Erythroblast (primary cell): ENCODE measurements at places on chromosomes 16 and 17.

- DNase-seq: no peak
Measured at GRCh38 chr17:76026714-76027158, 370 bp downstream of the EVPL start.

- DNase-seq: no peak
Measured at GRCh38 chr16:12470311-12471229, 333.1 kb downstream of the CPPED1 start.

GRCh38 chr17:17500999-17501605, 4.9 kb upstream of the RASD1 start:
- DNase-seq: peak; percentile 44

DNA sequence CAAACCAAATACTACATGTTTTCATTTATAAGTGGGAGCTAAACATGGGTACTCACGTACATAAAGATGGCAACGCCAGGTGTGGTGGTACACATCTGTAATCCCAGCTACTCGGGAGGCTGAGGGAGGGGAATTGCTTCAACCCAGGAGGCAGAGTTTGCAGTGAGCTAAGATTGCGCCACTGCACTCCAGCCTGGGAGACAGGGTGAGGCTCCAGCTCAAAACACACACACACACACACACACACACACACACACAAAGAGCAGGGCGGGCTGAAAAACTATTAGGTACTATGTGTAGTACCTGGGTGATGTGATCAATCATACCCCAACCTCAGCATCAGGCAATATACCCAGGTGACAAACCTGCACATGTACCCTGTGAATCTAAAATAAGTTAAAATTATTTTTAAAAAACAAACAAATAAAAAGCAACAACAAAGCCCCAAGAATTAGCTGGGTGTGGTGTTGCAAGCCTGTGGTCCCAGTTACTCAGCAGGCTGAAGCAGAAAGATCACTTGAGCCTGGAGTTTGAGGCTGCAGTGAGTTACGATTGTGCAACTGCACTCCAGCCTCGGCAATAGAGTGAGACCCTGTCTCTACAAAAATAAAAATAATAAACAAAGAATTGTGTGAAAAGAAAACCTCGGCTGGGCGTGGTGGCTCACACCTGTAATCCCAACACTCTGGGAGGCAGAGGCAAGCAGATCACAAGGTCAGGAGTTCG, 11.9 kb upstream of the FAAP100 start:
- DNase-seq: no peak

DNA sequence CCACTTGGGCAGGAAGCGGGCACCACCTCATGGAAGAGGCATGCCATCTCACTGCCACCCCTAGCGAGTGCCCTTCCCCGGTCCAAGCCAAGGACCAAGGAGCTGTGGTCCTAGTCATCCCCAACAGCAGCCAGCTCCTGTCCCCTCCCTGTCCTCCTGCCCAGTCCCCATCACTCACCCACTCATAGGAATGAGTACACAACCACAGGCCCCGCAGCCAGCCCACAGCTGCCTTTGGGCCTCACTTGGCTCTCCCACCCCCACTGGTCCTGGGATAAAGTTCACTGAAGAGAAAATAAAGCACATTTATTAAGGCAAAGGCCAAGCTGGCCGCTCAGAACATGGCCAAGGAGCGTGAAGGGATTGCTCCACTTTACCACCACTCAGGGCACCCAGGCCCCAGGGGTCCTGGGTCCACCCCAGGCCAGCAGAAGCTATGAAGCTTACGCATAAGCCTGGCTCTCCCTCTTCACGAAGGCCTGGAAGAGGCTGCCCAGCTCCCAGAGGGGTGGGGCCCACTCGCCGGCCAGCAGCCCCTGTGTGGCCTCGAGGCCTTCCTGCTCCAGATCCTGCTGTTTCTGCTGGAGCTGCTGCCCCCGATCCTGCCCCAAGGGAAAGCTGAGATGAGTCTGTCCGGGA, 3.6 kb downstream of the SCRN2 start:
- DNase-seq: no peak

- DNase-seq: peak; percentile 81
Measured at GRCh38 chr17:36544044-36544306, 744 bp upstream of the GGNBP2 start.
